ENCODE measurements at places on chromosomes 12 and 14.

GRCh38 chr12:107992029-107992428, 137.1 kb upstream of the WSCD2 start:
- no peak for DNase-seq

DNA sequence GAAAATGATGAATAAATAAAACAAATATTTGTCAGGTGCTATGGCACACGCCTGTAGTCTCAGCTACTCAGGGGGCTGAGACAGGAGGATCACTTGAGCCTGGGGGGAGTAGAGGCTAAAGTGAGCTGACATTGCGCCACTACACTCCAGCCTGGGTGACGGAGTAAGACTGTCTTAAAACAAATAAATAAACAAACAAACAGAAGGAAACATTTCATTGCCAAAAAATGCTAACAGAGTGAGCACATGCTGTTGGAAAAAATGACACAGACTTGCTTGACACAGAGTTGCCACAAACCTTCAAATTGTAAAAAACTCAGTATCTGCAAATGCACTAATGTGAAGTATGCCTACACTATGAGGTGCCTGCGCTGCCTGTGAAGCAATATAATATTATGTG, 50.8 kb upstream of the AP4S1 start:
- DNase-seq = no peak

DNA sequence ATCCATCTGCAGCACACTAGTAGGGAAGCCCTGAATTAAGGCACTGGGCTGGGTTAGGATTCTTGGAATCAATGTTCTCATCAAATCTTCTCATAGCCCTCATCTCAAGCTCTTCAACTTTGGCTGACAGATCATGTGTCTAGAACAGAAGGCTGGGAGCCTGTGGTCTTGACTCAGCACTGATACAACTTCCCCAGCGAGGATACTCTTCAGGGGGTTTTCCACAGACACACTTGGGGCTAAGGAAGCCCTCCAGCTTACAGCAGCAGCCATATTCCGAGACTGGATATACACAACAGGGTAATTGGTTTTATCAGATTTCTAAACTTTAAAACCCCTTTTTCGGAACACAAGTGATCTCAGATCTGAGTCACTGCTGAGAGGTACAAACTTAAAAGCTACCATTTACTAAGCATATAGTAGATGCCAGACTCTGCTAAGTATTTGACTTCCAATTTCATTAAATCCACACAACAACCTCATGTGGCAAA, 3.5 kb downstream of the FMNL3 start:
- DNase-seq = peak; percentile 28

DNA sequence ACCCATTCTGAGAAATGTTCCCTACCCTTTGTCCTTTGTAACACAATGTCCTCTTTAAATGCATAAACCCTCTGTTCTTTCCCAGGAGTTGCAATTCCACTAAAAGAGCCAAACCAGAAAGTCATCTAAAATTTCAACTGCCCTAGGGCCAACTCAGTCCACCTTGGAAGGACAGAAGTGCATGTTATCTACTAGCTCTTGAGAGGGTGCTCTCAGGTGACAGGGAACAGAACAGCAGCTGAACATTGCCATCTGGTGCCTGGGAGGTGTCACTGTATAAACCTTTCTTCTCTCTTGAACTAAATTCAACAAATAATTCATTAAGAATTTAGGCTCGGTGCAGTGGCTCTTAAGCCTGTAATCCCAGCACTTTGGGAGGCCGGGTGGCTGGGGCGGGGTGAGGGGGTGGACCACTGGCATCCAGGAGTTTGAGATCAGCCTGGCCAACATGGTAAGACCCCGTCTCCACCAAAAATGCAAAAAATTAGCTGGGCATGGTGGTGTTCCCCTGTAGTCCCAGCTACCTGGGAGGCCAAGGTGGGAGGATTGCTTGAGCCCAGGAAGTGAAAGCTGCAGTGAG, 10.3 kb upstream of the FERMT2 start:
- peak; percentile 15 for DNase-seq

DNA sequence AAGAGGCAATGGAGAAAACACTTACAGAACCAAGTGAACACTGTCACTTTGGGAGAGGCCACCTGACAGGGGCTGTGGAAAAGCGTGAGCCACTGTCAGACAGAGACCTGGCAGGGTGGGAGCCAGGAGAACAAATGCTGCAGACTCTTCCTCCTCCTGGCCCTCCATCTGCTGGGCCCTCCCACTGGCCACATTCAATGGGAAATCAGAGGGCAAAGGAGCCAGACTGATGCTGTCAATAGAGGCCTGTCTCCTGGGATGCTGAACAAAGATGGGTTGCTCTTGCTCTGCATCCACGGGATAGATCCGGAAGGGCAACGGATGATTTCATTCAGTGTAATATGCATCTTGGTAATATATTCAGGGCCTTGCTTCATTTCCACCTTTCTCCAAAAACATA, 44.9 kb upstream of the BCAT1 start:
- no peak for DNase-seq
